Cardiac septum (tissue), 1 donor: ENCODE measurements at places on chromosomes 3 and 15. TPM values are rescaled to one million over a fixed set of nuclear protein-coding genes. Genes with fewer than 3 reads are reported as not detected.

Gene CDCP1
- 0.57 TPM for total RNA-seq

Gene CGGBP1
- 48.5 TPM for total RNA-seq

Gene POLR2M
- 80.8 TPM for total RNA-seq

Gene PP2D1
- total RNA-seq, result not detected

Gene TM4SF4
- not detected for total RNA-seq

Gene PPP1R14D
- total RNA-seq, result not detected

Gene SCN11A
- 0.05 TPM for total RNA-seq

Gene PCNP
- 120 TPM for total RNA-seq

Gene GNB4
- 14.7 TPM for total RNA-seq

Gene GFM1
- 58.4 TPM for total RNA-seq

Gene STIMATE
- total RNA-seq, result 11.2 TPM

Gene FOXB1
- total RNA-seq, result not detected

Gene CEMIP
- total RNA-seq, result 0.46 TPM
